ENCODE measurements at places on chromosomes 13 and 19.

DNA sequence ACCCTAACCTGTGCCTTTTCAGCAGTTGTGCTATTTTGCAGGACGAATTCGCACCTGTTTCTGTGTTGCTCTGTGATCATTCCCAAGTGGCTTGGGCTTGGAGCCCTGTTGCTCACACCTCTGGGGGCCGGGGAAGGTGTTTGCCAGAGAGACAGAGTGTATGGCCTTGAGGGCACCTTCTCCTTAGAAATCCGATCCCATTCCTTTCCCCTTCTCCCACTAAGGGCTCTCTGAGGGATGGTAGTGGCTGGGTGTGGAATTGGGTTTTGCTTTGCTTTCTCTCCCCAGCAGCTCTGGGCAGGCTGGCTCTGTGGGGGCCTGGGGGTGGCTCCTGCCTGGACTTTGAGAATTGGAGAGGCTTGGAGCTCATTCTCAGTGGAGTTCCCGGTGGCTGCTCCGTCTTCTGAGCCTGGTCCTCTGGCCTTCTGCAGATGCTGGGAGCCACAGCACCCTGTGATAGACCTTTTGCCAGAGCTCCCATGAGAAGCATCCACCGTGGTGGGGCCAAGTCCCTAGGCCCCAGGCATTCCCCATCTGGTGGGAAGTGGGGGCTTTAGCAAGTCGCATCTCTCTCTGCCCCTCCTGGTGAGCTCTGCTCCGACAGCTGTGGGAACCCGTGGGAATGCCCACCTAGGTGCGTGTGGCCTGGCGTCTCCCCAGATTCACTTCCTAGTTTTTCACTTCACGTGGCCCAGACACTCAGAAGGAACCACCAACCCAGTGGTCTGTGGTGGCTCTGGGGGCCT lies 26.1 kb downstream of the ATP11A start:
- H3K36me3 ChIP-seq = no peaks in the 10 kb centered on the region
- H3K4me3 ChIP-seq = no peak overlapping the region
- H3K27me3 ChIP-seq = no peaks in the 10 kb centered on the region
- DNase-seq = no peak

DNA sequence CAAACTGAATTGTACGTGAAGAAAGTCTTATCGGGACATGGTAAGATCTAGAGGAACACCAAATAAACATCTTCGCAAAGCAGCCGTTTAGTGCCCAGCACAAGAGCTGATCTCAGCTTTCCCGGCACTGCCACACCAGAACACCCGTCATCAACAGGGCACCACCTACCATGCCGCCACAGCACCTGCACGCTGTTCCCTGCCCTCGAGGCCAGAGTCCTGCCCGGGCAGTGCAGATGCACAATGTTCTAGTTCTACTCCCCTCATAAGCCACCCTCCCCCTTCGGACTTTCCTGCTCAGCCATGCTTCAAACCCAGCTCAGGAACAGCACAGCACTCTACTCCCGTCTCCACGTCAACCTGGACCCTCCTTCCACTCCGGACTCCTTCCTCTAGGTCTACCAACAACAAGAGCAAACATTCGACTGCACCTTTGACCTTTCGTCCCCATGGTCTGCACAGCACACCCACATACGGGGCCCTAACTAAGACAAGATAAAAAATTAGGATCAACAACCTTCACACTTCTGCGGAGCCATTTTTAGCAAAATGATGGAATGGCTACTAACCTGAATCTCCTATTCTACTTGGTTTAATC lies 25.1 kb downstream of the TUBGCP3 start:
- H3K36me3 ChIP-seq = peaks cover 77% of the 10 kb centered on the region
- H3K4me1 ChIP-seq = no peaks in the 10 kb centered on the region
- no peak overlapping the region for H3K4me3 ChIP-seq
- H3K27me3 ChIP-seq = no peaks in the 10 kb centered on the region
- H3K27ac ChIP-seq = no peak overlapping the region

DNA sequence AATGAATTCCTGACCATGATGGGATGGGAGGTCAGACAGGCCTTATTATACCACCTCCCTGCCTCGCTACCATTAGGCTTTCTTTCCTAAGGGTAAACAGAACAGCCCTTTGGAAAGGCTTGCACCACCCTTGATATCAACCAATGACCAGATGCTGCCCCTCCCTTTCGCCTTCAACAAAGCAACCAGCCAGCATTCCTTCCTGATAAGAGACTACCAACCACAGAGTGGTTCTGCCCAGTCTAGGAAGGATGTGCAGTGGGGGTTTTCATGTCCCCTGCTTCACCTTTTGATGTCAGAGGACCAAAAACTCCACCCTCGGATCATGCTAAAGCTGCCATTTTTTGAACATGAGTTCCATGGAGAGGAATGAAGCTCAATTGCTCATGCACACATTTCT lies 21.7 kb downstream of the TEX30 start:
- H3K4me3 ChIP-seq = no peak overlapping the region
- H3K27ac ChIP-seq = no peak overlapping the region
- H3K4me1 ChIP-seq = no peaks in the 10 kb centered on the region

DNA sequence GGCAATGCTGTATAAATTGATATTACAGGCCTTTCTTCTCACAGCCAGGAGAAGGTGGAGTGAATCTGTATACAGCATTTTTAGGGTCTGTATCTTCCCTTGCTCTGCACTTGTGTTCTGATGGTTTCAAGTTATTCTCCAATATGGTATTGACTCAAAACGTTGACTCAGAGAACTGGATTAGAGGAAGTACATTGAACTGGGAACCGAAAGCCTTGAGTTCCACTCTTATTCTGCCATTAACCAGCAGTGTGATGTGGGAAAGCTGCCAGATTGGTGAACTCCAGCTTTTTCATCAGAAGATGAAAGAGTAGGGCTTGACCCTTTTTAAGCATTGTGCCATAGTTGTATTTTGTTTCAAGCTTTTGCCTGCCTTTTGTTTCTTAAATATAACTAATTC lies 167.7 kb downstream of the SPRY2 start:
- H3K27ac ChIP-seq = no peak overlapping the region
- no peaks in the 10 kb centered on the region for H3K4me1 ChIP-seq
- H3K36me3 ChIP-seq = no peaks in the 10 kb centered on the region
- H3K4me3 ChIP-seq = no peak overlapping the region
- no peaks in the 10 kb centered on the region for H3K27me3 ChIP-seq

GRCh38 chr13:70708775-70709174 lies 600.5 kb upstream of the KLHL1 start:
- H3K4me3 ChIP-seq = no peak overlapping the region
- H3K36me3 ChIP-seq = no peaks in the 10 kb centered on the region
- no peaks in the 10 kb centered on the region for H3K4me1 ChIP-seq
- DNase-seq = no peak

DNA sequence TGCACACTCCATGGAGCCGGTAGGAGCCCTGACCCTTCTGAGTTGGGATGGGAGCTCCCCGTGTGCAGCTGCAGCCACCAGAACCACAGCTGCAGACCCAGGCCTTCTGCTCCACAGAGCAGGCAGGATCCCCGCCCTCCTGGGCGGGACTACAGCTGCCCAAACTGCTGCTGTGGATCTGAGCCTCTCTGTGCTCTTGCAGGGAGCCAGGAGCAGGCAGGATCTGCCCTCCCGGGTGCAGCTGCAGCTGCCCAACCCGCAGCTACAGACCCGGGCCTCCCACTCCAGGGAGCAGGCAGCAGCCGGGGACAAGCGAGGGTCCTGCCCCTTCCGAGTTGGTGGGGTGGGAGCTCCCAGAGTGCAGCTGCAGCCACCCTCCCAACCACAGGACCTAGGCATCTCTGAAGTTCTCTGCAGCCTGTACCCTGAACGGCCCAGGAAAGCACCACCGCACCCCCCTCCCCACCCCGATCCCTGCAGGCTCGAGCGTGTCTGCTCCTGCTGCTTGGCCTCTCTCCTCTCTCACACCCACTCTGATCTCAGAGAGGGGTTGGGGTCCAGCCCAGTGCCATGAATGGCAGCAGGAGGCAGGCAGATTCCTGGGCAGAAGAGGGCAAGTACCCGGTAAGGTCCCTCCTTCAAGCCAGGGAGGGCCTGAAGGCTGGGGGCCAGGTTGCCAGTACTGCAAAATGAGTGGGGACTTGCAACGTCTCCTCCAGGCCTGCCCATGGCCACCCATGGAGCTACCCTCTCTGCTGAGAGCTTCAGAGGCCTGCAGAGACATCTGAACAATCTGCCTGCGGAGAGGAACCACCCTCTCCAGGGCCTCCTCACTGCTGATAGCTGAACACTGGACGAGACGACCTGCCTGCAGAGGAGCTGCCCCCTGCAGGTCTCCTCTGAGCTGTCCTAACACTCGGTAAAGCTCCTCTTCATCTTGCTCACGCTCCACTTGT lies 16.4 kb upstream of the EMP3 start:
- DNase-seq = no peak
- no peaks in the 10 kb centered on the region for H3K27me3 ChIP-seq
- H3K36me3 ChIP-seq = no peaks in the 10 kb centered on the region
- no peak overlapping the region for H3K4me3 ChIP-seq
- H3K27ac ChIP-seq = no peak overlapping the region
- H3K4me1 ChIP-seq = no peaks in the 10 kb centered on the region

GRCh38 chr19:34555447-34555846 lies 73.9 kb downstream of the WTIP start:
- no peak overlapping the region for H3K4me3 ChIP-seq
- no peak overlapping the region for H3K27ac ChIP-seq
- DNase-seq = no peak
- no peaks in the 10 kb centered on the region for H3K4me1 ChIP-seq

GRCh38 chr19:8615024-8615423 lies 4.5 kb upstream of the ADAMTS10 start:
- H3K4me3 ChIP-seq = no peak overlapping the region
- no peaks in the 10 kb centered on the region for H3K27me3 ChIP-seq
- H3K27ac ChIP-seq = no peak overlapping the region
- DNase-seq = peak; percentile 31
- H3K4me1 ChIP-seq = peaks cover 41% of the 10 kb centered on the region
- H3K36me3 ChIP-seq = no peaks in the 10 kb centered on the region

- DNase-seq = no peak
- H3K27me3 ChIP-seq = no peaks in the 10 kb centered on the region
- no peaks in the 10 kb centered on the region for H3K4me1 ChIP-seq
- H3K4me3 ChIP-seq = no peak overlapping the region
- no peak overlapping the region for H3K27ac ChIP-seq
- no peaks in the 10 kb centered on the region for H3K36me3 ChIP-seq
These were observed 188.5 kb upstream of the ARGLU1 start for GRCh38 chr13:106756446-106756845.

- H3K27me3 ChIP-seq = no peaks in the 10 kb centered on the region
- no peak overlapping the region for H3K27ac ChIP-seq
- no peaks in the 10 kb centered on the region for H3K4me1 ChIP-seq
- H3K4me3 ChIP-seq = no peak overlapping the region
- DNase-seq = no peak
- no peaks in the 10 kb centered on the region for H3K36me3 ChIP-seq
These were observed 675.8 kb upstream of the SLITRK6 start for GRCh38 chr13:86474971-86475370.

Data from SJSA1 (cell line).